ENCODE measurements at places on chromosomes 6 and 20.

DNA sequence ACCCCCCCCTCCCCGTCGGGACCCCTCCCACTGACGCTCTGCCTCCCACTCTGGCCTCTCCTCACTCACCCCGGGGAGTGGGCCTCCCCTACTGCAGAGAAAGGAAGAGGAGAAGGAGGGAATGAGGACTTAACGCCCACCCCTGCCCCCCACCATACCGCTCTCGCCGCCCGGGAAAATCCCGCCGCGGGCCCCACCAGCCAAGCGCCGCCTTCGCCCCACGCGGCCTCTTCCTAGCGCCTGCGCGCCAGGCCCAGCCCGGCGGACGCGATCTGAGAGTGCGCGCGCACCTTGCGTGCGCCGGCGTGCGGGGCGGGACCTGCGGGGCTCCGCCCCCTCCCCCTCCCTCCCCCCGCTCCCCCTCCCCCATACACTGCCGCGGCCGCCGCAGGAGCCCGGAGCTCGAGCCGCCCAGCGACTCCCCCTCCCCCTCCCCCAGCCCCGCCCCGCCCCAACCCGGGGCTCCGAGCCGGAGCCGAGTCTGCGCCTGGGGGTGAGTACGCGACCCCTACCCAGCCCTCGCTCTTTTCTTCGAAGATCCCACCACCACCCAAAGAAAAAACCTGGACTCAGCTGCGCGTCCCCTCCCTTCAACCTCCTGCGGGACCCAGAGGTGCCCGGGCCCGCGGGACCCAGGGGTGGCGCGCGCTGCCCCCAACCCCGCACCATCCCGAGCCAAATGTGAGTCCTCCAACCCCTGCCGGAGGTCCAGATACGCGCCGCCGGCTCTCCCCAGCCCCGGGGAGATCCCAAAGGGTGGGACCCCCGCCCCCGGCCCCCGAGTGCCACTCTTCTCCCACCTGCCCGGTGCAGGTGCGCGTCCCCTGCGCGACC lies at the start of the genes MRPL14 and TMEM63B:
TSS of gene MRPL14 (minus strand) at position 267 of the 834 bp plus-strand sequence. CDS start 10,841 bp downstream, outside the sequence.
TSS of gene TMEM63B (plus strand) at position 369 of the 834 bp plus-strand sequence. CDS start 7,031 bp downstream, outside the sequence.
- DNase-seq, result peak; percentile 70

DNA sequence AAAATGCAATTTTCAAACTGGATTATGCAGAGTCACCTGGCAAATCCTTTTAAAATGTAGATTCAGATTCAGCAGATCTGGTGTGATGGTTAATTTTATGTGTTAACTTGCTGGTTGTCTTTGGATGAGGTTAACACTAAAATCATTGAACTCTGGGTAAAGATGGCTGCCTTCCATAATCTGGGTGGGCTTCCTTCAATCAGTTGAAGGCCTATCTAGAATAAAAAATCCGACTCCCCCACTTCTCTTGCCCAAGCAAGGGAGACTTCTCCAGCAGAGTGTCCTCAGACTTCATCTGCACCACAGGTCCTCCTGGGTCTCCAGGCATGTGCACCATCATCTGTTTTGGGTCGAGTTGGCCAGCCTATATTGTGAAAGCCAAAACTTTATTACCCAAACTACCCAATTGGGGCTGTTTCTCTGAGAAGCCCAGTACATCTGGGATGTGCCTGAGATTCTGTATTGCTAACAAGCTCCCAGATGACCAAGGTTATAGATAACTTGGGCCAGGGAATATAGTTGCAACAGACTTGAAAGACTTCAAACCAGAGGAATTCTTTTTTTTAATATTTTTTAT lies 1.6 kb upstream of the SLC17A5 start:
- no peak for DNase-seq

DNA sequence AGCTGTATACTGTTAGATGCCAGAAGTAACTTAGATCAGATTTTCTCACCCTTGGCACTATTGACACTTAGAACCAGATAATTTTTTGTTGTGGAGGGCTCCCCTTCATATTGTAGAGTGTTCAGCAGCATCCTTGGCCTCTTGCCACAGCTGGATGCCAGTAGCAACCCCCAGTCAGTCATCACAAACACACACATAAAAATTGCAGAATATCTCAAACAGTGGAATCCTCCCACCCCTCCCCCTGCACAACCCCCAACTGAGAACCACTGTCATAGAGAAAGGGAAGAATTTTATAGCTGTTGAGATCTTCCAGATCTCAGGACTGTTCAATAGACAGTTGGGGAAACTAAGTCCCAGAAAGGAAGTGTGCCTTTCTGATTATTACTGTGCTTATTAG lies 81.2 kb upstream of the VSTM2L start:
- no peak for DNase-seq

- no peak for DNase-seq
Observed at GRCh38 chr20:53405139-53405538, 188.5 kb downstream of the ZNF217 start.

GRCh38 chr6:168964138-168964835 lies 289.4 kb downstream of the THBS2 start:
- DNase-seq, result no peak

All from NCI-H2227 treated with DMSO at 0.1 percent for 48 hours (cell line).